ENCODE measurements at places on chromosomes 3 and 15.
A peak's percentile ranks its signal among the peaks of the same experiment; 100 is the strongest.

DNA sequence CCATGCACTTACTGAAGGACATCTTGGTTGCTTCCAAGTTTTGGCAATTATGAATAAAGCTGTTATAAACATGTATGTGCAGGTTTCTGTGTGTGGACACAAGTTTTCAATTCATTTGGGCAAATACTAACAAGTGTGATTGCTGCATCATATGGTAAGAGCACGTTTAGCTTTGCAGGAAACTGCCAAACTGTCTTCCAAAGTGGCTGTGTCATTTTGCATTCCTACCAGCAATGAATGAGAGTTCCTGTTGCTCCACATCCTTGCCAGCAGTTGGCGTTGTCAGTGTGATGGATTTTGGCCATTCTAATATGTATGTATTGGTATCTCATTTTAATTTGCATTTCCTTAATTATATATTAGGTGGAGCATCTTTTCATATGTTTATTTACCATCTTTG is 280.1 kb downstream of the SV2B start:
- DNase-seq, result no peak

DNA sequence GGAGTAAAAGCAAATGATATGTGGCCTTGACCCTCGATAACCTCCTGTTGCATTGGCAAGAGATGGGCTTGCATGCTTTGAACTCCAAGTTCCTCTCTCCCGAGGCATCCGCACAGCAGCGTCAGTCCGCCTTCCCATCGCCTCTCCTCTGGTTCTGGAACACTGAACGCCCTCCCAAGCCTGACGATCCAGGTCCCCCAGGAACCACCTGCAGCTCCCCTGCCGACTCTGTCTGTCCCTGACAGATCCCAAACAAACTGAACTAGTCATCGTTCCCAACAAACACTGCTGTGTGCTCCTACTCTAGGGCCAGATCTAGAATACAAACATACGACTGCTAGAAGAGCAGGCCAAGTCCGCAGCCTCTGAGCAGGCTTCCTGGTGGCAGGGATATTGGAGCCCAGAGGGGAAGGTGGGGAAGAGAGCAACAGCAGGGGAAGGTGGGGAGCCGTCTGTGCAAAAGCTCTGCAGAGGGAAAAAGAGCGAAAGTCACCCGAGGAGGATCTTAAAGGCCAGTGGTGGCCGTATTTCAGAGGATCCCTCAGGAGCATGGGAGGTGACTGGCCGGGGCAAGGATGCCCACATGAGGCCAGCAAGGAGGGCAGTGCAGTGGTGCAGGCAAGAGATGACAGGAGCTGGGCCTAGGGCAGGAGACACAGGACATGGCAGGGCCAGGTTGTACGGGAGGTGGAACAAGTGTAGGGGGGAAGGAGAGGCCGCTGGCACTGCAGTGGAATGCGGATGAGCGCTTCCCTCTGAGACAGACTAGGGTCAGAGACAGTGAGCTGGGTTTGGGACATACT is 50.8 kb downstream of the PCSK6 start:
- DNase-seq, result no peak

- DNase-seq, result no peak
These were observed 300.4 kb upstream of the STT3B start for GRCh38 chr3:31232055-31233025.

- no peak for DNase-seq
These were observed 43.5 kb downstream of the IFT57 start for GRCh38 chr3:108178676-108179075.

DNA sequence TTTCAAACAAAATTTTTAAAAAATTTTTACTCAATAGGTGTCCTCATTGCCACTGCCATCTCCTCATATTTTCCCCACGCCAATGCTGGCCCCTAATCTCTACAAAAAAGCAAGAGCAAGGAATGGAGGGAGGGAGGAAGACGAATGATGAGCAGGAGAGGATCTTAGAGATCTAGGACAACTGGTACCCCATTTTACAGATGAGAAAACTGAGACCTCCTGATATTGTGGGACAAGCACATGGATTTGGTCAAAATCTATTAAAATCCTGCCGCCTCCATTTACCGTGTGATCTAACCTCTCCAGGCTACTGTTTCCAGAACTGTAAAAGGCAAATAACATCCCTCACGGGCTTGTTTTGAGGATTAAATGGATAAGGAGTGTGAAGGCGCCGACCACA is 4.6 kb downstream of the HEG1 start:
- DNase-seq, result no peak

- no peak for DNase-seq
These were observed 588 bp downstream of the SLC6A1 start for GRCh38 chr3:10992943-10993728.

GRCh38 chr3:163953526-163953925 is 1124.8 kb downstream of the SI start:
- DNase-seq, result no peak

GRCh38 chr3:178001670-178002101 is 534.5 kb upstream of the KCNMB2 start:
- DNase-seq, result peak; percentile 55

GRCh38 chr3:7293286-7293685 is 432.4 kb downstream of the GRM7 start:
- DNase-seq, result no peak

DNA sequence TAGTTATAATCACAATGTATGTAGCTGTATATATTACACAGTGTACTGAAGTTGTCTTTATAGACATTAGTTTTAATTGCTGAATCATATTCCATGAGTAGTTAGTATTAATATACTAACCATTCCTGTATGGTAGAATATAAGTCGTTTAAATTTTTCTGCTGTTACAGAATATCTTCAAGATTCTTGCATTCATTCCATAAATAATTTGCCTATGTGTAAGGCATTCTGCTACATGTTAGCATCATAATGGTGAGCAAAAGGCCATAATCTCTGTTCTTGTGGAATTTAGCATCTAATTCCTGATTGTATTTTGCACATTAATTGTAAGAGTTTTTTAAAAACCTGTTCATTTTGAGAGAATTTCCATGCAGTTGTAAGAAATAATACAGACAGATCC is 14.1 kb downstream of the GYG1 start:
- DNase-seq, result no peak

DNA sequence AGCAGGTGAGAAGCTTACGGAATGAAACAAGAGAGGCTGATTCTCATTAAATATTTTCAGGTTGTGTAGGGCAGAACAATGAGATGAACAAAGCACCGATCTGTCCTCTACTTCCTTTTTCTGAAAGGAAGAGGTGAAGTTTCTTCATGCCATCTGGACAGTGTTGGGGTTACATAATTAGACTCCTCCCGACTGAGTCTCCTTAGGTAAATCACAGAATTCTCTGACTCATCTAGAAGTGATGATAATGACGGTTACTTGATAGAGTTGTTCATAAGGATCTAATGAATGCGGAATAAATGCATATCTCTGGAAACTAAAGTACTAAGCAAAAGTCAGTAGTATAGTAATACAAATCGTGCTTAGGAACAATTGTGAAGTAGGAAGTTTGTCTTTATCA is 21.2 kb downstream of the CRTC3 start:
- no peak for DNase-seq

- DNase-seq, result no peak
These were observed 293.6 kb upstream of the MDFIC2 start for GRCh38 chr3:70606018-70606417.

Data from activated T-cell treated with anti-CD3 and anti-CD28 coated beads, Interleukin-2, amount 50 U/mL, for 48 hours (primary cell).